ENCODE measurements at places on chromosomes 6 and 20.

DNA sequence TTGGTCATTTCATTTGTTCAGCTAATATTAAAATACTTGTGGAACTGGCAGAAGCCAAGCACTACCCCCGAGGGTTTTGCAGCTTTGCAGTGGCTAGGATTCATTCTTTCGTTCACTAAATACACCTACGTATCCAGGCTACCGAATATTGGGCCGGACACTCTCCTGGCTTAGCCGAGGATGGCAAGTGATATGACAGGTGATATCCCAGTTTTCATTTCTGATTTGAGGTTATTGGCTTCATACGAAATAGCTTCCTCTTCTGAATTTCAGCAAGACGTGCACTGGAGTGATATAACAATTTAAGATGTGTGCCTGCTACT, 536 bp upstream of the MTFR2 start:
- no peak for DNase-seq

GRCh38 chr20:677957-678356, 2.4 kb upstream of the SCRT2 start:
- no peak for DNase-seq

- no peak for DNase-seq
These were observed 6.7 kb downstream of the TMEM151B start for GRCh38 chr6:44276667-44277640.

- DNase-seq: no peak
These were observed 27.9 kb downstream of the GHRH start for GRCh38 chr20:37233548-37234253.

GRCh38 chr6:11852061-11852651, 73.6 kb upstream of the ADTRP start:
- no peak for DNase-seq

GRCh38 chr6:162140251-162140852, 587.2 kb downstream of the PRKN start:
- DNase-seq: no peak

- peak; percentile 66 for DNase-seq
These were observed 757 bp downstream of the RAET1E start for GRCh38 chr6:149897015-149897697.

DNA sequence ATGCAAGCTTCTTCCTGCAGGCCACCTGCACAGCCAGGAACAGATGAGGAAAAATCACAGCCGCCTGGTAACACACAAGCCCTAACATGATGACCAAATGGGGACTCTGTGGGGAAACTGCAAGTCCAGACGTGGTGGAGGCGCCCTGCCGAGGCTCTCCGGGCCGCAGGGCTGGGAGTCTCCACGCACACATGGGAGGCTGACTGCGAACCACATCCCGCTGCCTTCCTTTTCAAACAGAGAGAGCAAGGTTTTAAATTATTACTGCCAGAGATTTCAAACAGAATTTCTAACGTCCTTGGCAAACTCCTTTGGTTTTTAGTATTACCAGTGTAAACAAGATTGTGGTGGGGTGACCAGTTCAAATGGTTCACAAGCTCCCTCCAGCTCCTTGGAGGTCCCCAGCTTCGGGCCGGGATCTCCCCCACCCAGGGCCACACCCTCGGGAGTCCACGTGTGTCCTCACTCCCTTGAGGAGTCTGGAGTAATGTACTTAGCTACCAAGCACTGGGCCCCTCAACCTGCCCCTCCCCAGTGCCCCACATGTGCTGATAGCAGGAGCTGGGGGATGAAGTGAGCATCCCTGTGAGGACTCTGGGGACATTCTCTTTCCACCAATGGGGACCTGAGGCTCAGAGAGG, 252.7 kb downstream of the TAF4 start:
- no peak for DNase-seq

DNA sequence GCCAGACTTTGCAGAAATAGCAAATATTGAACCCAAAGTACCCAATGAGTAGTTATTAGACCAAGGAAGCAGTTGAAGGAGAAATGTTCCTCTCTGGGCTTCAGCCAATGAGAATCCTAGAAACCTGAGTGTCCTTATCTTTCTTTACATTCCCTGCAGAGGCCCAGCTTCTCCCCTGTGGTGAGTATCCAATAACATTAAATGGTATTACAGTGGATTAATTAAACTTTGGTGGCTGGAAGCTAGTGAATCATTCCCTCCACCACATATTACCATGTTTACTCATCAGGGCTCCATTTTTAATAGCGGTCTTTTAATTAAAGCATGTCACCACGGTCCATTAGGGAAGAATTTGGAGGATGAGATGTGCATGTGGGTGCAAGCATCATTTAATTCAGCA, 74.0 kb downstream of the UNC5CL start:
- DNase-seq: no peak

GRCh38 chr6:8845690-8846089, 410.3 kb upstream of the SLC35B3 start:
- DNase-seq: no peak

DNA sequence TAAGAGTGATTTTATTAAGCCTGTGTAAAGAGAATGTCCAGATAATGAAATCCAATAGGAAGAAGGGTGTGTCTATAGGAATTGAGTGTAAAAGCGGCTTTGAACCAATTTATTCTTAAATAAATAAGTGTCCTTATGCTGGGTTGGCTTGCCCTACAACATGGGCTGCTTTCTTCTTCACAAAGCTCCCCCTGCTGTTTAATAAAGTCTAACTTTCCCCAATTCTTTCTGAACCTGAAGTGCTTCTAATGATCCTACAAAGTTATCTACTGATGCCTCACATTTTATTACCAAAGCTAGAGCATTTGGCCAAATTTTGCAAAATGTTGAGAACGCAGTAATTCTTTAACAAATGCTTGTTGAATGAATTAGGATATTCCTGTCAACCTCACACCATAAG, 36.3 kb upstream of the SIRT5 start:
- DNase-seq: no peak

DNA sequence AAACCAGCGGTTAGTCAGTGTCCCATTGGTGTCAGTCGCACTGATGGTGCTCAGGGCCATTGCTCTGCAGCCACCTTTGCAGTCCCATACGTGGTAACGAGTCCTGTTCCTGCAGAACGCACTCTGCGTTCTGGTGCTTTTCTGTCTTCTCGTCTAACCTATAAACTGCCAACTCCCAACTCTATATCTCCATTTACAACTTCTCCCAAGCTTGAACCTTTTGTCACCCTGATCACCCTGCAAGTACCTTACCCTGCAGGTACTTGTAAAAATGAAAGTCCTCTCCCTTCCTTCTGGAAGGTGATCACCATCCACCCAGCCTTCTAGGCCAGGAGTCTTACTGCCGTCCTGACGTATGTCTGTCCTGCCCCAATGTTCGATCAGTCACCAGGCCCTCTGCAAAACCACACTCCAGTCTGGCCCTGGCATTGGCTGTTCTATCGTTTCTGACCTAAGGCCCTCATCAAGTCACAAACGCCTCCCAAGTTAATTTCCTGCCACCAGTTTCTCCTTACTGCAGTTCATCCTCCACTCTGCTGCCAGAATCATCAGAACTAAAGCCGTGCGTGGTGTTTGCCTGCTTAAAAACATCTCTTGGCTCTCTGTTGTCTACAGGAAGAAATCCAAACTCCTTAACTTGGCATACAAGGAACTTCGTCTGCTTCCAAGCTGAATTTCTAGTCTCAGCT, 7.9 kb downstream of the RREB1 start:
- peak; percentile 36 for DNase-seq

DNA sequence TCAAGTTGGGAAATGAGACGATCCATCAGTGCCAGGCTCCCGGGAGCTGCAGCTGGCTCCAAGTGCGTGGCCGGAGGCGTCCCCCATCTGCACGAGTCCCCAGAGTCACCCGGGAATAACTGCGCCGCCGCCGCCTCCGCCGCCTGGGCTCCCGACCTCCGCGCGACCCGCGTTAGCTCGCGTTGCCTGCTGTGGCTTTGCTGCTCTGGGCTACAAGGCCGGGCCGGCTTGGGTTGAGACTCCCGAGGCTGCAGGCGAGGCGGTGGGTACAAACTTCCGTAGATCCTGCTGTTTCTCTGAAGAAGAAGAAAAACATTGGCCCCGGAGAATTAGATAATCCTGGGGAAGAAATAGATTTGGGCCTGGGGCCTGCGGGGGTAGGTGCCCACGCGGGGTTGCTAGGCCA, 7.4 kb upstream of the LAMP5 start:
- DNase-seq: no peak

DNA sequence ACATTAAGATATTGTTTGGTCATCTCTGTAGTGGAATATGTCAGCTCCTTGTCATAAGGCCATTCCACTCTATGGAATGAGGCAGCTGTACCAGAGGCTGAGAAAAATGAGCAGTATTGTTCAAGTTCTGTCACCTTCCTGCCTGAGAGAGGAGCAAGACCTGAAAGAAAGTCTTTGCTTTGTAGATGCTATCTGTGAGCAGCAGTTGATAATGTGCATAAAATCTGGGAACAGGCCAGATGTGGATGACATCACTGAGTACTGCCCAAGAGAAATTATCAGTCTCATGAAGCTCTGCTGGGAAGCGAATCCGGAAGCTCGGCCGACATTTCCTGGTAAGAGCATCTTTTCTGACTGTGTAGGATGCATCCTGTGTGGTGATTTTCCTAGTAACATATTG, 16.8 kb downstream of the RIPK1 start:
- DNase-seq: no peak

GRCh38 chr6:161064915-161065314, 73.3 kb downstream of the MAP3K4 start:
- DNase-seq: no peak

DNA sequence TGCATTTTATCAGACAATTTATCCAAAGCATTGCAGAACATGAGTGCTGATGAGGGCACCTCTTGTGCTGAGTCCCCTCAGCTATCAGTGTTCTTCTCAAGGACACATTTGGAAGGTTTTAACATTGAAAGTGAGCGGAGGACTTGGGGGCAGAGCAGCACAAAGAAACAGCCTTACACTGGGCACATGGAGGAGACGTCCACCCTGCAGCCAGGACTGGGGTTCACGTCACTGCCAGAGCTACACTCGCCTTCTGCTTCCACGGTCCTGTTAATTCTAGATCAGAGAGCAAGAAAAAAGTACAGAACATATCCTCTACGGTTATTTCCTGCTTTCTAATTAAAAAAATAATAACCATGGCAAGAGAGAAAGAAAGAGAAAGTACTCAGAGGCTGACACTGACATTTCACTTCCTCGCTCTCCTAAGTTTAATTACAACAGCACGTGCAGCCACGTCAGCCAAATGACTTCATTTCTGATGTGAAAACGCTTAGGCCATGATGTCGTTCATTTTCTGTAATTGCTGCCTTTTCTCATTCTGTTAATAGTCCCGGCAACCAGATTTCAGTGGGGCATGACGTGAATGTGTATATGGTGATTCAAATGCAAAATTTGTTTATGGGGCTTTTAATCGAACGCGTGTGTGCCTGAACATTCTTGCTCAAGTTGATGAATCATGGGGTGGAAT, 5.1 kb downstream of the PRND start:
- no peak for DNase-seq

- DNase-seq: no peak
These were observed 108.9 kb upstream of the SNX9 start for GRCh38 chr6:157714153-157714490.

DNA sequence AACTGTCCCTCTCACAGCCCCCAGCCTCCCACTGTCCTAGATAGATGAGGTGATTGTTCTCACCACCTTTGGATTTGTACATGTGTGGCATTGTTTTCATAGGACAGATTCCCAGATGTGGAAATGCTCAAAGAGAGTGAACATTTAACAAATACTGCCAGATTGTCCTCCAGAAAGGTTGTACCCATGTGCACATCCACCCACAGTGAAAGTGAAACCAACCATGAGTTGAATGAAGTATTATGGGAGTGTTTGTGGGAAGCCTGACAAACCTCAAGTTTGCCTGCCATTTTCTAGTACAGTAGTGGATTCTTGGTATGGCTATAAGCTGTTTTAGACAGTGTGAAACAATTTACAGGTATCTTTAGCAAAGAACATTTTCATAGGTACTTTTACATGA, 42.7 kb downstream of the ANKRD6 start:
- no peak for DNase-seq

DNA sequence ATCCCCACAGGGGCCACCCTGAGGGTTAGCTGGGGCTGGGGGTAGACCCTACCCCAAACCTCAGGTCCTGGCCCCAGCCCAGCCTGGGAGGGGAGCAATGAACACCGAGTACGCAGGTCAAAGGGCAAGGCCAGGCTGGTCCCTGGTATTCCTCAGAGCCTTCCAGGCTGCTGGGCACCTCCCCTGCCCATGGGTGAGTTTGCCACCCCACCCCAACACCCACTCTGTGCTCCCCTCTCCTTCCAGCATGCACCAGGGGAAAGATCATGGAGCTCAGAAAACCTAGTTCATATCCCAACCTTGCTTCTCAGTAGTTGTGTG, 103.9 kb upstream of the FOXP4 start:
- DNase-seq: no peak

- no peak for DNase-seq
These were observed 24.2 kb upstream of the PAQR8 start for GRCh38 chr6:52337633-52338290.

DNA sequence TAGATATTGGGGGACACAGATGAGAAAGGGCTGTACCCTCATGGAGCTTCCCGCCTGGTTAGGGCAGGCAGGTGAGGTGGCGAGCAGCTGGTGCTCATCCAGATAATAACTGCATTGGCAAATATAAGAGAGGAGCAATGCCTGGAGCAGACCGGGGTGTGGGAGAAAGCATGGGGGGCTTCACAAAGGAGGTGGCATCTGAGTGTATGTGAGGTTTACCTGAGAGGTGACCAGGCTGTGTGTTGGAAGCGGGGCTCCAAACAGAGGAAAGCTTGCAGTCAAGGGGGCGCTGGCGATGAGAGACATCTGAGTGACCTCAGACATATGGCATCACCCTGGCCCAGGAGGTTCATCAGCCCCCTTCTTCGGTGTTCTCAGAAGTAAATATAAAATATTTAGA, 72.1 kb upstream of the PMEPA1 start:
- no peak for DNase-seq

- DNase-seq: no peak
These were observed 1.5 kb downstream of the CCND3 start for GRCh38 chr6:41939848-41940758.

GRCh38 chr6:139641376-139641775, 266.9 kb upstream of the CITED2 start:
- no peak for DNase-seq

DNA sequence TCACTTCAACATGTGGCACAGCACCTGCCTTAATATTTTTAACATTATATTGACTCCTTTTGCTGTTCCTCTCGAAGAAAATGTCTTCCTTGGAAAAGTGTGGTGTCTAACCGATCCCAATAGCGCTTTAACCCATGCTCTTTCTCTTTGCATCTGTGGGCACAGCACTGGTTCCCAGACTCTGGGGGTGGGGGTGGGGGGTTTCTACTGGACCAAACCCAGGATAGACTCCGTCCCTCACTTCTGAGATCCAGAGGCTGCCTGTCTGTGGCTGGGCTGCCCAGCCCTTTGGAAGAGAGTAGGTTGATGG, 3.9 kb upstream of the ZNF292 start:
- no peak for DNase-seq

- peak; percentile 49 for DNase-seq
These were observed 42.4 kb downstream of the ARHGAP18 start for GRCh38 chr6:129667621-129668020.
